ENCODE measurements at places on chromosomes 1 and 21. TPM values are rescaled to one million over a fixed set of nuclear protein-coding genes. Genes with fewer than 3 reads are reported as not detected.

The WDTC1 gene
- 66.8 TPM for total RNA-seq

- no peak for DNase-seq
Observed at GRCh38 chr1:85580872-85581801, 576 bp downstream of the CCN1 start.

GRCh38 chr1:192852001-192852947 lies 43.4 kb downstream of the RGS2 start:
- DNase-seq, result no peak

GRCh38 chr1:212614453-212615200 lies 6.1 kb downstream of the ATF3 start:
- no peak for DNase-seq

DNA sequence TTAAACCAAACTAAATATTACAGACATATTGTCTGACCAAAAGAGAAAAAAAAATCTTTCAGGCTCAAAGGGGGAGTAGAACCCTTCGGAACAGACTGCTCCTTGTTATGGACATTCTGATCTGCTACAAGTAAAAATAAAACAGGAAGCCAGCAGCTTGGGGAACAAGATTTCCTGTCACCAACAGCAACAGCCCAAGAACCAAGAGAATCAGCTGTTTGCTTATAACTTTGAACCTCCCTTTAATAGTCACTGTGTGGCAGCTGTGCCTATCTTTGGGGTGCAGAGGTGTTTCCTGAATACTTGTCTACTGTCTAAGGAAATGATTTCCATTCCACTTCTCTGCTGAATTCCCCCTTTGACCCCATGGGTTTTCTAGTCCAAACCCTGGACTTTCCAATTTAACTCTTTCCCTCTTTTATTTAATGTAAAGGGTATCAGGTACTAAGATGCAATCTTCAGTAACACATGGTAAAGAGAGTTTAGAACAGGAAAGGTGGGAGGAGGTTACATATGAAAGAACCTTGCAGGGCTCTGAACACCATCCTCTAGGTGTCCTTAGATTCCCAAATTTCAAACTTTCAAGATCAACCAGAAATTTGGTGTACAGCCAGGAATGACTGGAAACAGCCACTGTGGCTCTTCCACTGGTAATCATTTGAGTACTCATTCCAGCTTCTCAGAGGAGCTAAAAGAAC lies 38.6 kb downstream of the GPR3 start:
- no peak for DNase-seq

DNA sequence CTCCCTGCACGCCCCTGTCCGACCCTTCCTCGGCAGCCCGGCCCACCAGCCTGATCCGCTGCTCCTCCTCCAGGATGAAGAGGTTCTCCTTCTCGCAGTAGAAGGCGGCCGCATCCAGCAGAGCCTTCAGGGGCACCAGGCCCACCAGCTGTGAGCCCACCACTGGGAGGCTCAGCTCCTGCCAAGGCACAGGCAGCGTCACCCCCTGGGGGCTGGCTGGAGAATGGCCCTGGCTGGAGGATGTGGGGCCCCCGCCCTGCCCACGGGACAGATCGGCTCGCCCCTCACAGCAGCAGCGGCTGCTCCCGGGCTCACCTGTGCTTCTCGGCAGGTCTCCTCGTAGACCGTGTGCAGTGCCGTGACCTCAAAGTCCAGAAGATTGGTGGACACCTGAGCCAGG lies 5.3 kb downstream of the FTCD start:
- no peak for DNase-seq

The TBCE gene
- total RNA-seq, result 23.5 TPM

- no peak for DNase-seq
Observed at GRCh38 chr1:30818568-30819243, 61.1 kb upstream of the LAPTM5 start.

DNA sequence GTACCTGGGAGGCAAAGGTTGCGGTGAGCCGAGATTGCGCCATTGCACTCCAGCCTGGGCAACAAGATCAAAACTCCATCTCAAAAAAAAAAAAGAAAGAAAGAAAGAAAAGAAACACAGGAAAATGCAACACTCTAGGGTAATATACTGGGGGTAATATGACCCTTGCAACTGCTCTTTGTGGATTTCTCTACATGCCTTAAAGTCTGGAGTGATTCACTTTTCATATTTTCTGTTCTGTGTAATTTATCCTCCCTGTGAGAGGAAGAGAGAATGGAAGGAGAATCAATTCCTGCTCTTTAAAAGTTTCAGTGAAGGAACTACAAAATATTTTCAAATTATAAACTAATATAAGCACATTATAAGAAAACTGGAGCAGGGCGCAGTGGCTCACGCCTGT lies 22.7 kb downstream of the RIT1 start:
- no peak for DNase-seq

DNA sequence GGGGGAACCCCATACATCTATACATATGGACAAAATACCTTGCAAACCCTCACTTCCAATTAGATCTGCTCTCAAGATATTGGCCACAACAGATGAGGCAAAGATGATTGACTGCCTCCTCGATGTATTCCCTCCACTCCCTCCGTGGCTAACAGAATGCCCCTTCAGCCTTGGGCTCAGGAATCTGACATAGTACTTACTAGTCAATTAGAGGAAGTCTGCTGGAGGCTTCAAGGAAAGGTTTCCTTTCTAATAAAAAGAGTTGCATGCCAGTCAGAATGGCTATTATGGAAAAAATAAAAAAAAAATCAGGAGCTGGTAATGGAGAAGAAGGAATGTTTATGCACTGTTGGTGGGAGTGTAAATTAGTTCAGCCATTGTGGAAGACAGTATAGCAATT lies 90.4 kb upstream of the VAV3 start:
- DNase-seq, result no peak

The MATN1 gene
- total RNA-seq, result 0.45 TPM

The CD34 gene
- 16.0 TPM for total RNA-seq

GRCh38 chr1:219119839-219120238 lies 53.8 kb upstream of the LYPLAL1 start:
- DNase-seq, result no peak

- DNase-seq, result no peak
Observed at GRCh38 chr1:118483245-118484006, 298.4 kb upstream of the SPAG17 start.

The KIF17 gene
- 23.2 TPM for total RNA-seq

DNA sequence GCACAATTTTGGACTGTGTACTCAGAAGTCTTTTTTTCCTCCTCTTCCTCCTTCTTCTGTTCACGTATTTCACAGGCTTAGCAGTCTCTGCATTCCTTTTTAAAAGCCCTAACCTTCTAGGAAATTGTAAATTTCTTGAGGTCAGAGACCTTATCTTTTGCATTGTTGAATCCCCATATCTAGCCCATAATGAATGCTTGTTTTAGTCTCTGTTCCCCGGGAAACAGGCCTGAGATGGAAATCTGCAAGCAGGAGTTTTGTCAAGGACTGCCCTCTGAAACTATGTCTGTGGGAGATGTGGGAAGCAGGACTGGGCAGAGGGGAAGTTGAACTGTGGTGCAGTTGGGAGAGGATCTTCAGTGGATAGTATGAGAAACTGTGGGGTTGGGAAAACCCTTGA lies 272.2 kb upstream of the DAB1 start:
- DNase-seq, result no peak

DNA sequence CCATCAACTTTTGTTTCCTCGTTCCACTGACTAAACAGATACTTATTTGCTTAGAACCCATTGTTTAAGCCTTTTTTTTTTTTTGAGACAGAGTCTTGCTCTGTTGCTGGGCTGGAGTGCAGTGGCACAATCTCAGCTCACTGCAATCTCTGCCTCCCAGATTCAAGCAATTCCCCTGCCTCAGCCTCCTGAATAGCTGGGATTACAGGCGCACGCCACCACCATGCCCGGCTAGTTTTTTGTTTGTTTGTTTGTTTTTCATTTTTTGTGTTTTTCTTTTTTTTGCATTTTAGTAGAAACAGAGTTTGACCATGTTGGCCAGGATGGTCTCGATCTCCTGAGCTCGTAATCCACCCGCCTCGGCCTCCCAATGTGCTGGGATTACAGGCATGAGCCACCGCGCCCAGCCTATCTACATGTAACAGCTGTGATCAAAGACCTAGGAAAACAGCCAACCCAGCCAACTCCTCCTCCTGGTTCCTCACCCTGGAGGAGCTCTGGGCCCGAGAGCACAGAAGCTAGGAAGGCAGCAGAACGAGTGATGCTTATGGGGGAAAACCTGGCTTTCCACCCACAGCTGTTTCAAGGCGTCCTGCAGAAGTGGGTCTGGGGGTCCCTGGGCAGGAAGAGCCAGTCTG lies 32.9 kb downstream of the KCNN3 start:
- no peak for DNase-seq

The DISP1 gene
- 4.6 TPM for total RNA-seq

GRCh38 chr21:34186109-34186719 lies 112.8 kb downstream of the MRPS6 start:
- DNase-seq, result no peak

The PRDM16 gene
- 17.3 TPM for total RNA-seq

DNA sequence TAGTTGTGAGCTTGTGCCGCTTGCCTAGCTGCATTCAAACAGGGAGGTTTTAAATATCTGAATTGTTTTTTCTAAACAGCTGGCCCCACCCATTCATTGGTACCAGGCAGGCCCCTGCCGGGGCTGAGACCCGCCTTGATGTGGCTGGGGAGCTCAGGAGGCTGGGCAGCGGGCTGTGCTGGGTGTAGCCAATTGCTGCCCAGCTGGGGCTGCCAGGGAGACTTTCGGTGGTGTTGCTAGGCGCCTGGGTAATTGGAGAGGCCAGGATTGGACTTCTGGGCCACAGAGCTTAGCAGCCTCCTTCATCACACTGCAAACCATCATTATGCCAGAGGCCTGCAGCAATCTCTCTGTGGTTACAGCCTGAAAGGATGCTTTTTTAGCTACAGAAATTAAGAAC lies 12.2 kb downstream of the RHBDL2 start:
- DNase-seq, result peak; percentile 91

The MYOG gene
- total RNA-seq, result not detected

The AGT gene
- total RNA-seq, result 202 TPM

DNA sequence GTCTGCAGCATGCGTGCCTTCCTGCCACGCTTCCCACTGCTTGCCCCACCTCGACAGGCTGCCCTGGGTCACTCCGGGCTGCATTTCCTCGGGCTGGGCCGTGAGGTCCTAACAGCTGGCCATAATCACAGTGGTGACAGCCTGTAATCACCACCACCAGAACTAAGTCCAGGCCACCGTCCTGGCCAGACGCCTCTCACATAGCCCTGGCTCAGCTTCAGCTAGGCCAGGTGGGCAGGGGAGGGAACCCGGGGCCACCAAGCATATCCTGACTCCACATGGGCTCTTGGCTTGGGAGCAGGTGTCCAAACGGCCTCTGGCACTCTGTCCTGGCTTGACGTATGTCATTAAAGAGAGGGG lies 229.5 kb downstream of the TRABD2B start:
- DNase-seq, result no peak

The FAM131C gene
- total RNA-seq, result 7.8 TPM

The MMP23B gene
- 3.3 TPM for total RNA-seq
